ENCODE measurements at places on chromosomes 2 and 18.
A peak's percentile ranks its signal among the peaks of the same experiment; 100 is the strongest.

GRCh38 chr2:3430740-3431490, 51.4 kb downstream of the TRAPPC12 start:
- no peak overlapping the region for H3K4me3 ChIP-seq
- no peak overlapping the region for H3K27ac ChIP-seq
- DNase-seq, result no peak

GRCh38 chr2:219698748-219699439, 71.5 kb downstream of the SLC4A3 start:
- H3K27ac ChIP-seq, result no peak overlapping the region
- H3K4me1 ChIP-seq, result no peaks in the 10 kb centered on the region
- H3K36me3 ChIP-seq, result no peaks in the 10 kb centered on the region

- H3K27me3 ChIP-seq, result no peaks in the 10 kb centered on the region
- no peak overlapping the region for H3K27ac ChIP-seq
- H3K4me1 ChIP-seq, result peaks cover 10% of the 10 kb centered on the region
- H3K4me3 ChIP-seq, result no peak overlapping the region
- no peak for DNase-seq
Measured at GRCh38 chr2:206804326-206804725, 38.9 kb downstream of the FASTKD2 start.

GRCh38 chr2:55618275-55619055, 1.0 kb upstream of the PPP4R3B start:
- H3K27me3 ChIP-seq, result no peaks in the 10 kb centered on the region
- no peak overlapping the region for H3K4me3 ChIP-seq

- no peak for DNase-seq
- no peak overlapping the region for H3K27ac ChIP-seq
- H3K4me3 ChIP-seq, result no peak overlapping the region
- H3K4me1 ChIP-seq, result no peaks in the 10 kb centered on the region
- H3K36me3 ChIP-seq, result no peaks in the 10 kb centered on the region
- H3K27me3 ChIP-seq, result peaks cover 8% of the 10 kb centered on the region
Measured at GRCh38 chr18:50051288-50051687, 143.7 kb downstream of the MYO5B start.

GRCh38 chr2:62404913-62405312, 101.1 kb downstream of the TMEM17 start:
- peaks cover 4% of the 10 kb centered on the region for H3K27me3 ChIP-seq
- H3K36me3 ChIP-seq, result no peaks in the 10 kb centered on the region
- no peak for DNase-seq
- no peak overlapping the region for H3K4me3 ChIP-seq
- H3K4me1 ChIP-seq, result no peaks in the 10 kb centered on the region

DNA sequence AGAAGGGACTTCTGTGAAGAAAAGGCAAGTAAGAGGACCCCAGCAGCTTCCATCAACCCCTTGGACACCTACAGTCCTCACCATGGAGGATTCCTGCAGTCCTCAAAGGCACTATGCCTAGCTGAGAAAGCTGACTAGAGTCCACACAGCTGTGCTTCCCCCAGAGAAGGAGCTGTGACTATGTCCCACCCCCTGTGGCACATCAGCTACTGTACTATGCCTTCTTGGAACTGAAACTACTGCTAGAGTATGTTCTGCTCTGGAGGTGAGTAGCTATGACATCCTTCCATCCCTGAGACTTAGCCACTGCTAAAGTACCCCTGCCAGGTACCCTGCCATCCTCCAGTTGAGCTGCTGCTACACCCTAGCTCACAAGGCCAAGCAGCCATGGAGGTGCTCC, 690.2 kb upstream of the CHAC2 start:
- no peaks in the 10 kb centered on the region for H3K36me3 ChIP-seq
- H3K4me3 ChIP-seq, result no peak overlapping the region
- no peak overlapping the region for H3K27ac ChIP-seq
- H3K27me3 ChIP-seq, result no peaks in the 10 kb centered on the region
- no peak for DNase-seq

DNA sequence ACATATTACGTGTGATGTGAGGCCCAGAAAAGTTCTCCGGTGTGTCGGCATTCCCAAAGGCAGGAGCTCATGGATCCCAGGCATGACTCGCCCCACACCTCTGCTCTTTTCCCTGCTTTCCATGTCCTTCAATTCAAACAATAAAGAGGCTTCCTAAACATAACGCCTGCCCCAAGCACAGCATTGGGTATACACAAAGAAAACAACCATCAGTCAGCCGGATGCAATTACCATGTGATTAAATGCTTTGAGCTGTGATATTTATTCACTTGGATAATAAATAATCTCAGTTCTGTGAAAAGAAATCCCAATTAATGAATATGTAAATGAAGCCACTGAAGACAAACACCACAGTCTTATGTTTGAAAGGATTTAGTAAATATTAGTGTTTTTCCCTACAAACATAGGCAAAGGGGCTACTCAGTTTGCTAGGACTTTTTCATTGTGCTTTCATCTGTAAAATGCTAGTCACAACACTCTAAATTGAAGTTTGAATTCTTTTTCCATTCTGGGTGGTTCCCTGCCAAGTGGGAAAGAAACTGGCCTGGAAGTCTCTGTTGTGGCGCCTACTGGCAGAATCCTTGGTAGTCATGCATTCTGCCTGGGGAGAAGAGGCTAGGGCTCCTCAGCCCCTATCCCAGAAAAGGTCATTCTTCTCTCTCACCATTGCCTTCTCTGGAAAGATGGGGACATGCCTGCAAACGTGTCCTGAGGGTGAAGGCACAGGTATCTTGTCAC, 144.7 kb downstream of the COL6A3 start:
- no peak overlapping the region for H3K27ac ChIP-seq
- H3K4me1 ChIP-seq, result no peaks in the 10 kb centered on the region
- no peak overlapping the region for H3K4me3 ChIP-seq
- H3K36me3 ChIP-seq, result no peaks in the 10 kb centered on the region

DNA sequence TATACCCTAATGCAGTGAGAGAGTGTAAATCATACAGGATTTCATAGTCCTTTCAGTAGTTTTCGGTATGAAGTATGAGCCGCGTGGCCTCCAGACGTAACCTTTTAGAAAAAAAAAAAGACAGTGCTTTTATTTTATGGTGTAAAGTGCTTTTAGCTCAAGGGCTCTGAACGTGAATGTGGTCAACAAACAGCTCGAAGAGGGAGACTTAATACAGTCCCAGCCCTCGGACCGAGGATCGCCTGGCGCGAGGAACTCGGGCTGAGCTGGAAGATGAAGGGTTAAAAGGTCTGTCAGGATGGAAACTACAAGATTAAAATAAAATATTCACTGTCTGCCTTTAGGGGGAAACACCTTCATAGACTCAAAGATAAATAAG, 4.0 kb upstream of the BCL11A start:
- H3K27ac ChIP-seq, result no peak overlapping the region
- H3K4me1 ChIP-seq, result peaks cover 36% of the 10 kb centered on the region
- peaks cover 87% of the 10 kb centered on the region for H3K27me3 ChIP-seq
- H3K4me3 ChIP-seq, result no peak overlapping the region
- no peaks in the 10 kb centered on the region for H3K36me3 ChIP-seq
- no peak for DNase-seq

GRCh38 chr2:67880291-67880761, 182.5 kb downstream of the C1D start:
- H3K27me3 ChIP-seq, result no peaks in the 10 kb centered on the region
- H3K36me3 ChIP-seq, result no peaks in the 10 kb centered on the region
- DNase-seq, result no peak
- no peak overlapping the region for H3K4me3 ChIP-seq
- no peaks in the 10 kb centered on the region for H3K4me1 ChIP-seq

GRCh38 chr2:238021327-238021726, 39.5 kb upstream of the SCLY start:
- H3K4me3 ChIP-seq, result no peak overlapping the region
- H3K27ac ChIP-seq, result no peak overlapping the region
- no peaks in the 10 kb centered on the region for H3K27me3 ChIP-seq
- DNase-seq, result no peak
- H3K36me3 ChIP-seq, result peaks cover 40% of the 10 kb centered on the region

DNA sequence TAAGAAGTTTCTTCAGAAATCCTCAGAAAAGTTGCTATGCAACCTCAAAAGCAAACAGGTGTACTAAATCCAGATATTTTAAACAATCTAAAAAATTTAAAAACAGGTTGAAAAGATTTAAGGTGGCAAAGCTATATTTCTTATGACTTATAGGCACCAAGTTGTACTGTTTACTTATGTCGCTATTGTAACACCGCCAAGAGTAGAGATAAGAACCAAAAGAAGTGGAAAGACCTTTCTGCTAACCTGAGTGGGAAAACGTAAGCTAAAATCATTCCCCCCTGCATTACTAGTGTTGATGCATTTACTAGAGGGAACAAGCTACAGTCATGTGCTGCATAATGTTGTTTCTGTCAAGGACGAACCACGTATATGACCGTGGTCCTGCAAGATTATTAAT, 83.1 kb downstream of the TRIP12 start:
- no peaks in the 10 kb centered on the region for H3K27me3 ChIP-seq
- H3K36me3 ChIP-seq, result peaks cover 39% of the 10 kb centered on the region
- DNase-seq, result no peak
- H3K27ac ChIP-seq, result no peak overlapping the region

- H3K27ac ChIP-seq, result no peak overlapping the region
- no peaks in the 10 kb centered on the region for H3K36me3 ChIP-seq
- H3K27me3 ChIP-seq, result no peaks in the 10 kb centered on the region
- DNase-seq, result no peak
Measured at GRCh38 chr18:55996717-55997116, 408.7 kb upstream of the TCF4 start.

DNA sequence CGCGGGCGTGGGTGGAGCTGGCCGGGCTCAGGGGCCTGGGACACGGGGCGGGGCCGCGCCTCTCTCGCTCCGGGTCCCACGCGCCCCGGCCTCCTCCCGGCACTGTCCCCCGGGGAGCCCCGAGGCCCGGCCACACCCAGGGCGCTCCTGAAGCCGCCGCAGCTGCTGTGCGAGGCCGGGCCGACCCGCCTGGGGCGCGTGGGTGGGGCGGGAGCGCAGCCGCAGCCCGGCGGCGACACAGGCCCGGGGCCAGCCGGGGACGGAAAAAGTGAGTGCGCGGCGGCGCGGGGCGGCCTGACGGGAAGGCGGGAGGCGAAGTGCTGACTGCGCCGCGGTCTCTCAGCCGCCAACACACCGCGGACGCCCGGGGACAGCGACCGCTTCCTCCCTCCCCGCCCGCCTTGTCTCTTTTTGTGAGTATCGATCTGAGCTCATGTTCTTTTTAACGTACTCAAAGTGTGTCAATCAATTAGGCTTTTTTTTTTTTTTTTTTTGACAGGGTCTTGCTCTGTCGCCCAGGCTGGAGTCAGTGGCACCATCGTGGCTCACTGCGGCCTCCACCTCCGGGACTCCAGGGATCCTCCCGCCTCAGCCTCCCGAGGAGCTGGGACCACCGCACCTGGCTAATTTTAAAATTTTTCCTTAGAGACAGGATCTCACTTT, 14.5 kb downstream of the PDCD1 start:
- DNase-seq, result peak; percentile 79
- H3K27me3 ChIP-seq, result peaks cover 64% of the 10 kb centered on the region
- no peaks in the 10 kb centered on the region for H3K36me3 ChIP-seq
- peak overlapping the region; percentile 55 for H3K4me3 ChIP-seq

GRCh38 chr2:112723547-112723940, 2.7 kb downstream of the NT5DC4 start:
- H3K4me3 ChIP-seq, result no peak overlapping the region
- no peaks in the 10 kb centered on the region for H3K36me3 ChIP-seq
- no peak overlapping the region for H3K27ac ChIP-seq

- H3K4me1 ChIP-seq, result peaks cover 56% of the 10 kb centered on the region
- peak overlapping the region; percentile 57 for H3K4me3 ChIP-seq
- peaks cover 16% of the 10 kb centered on the region for H3K36me3 ChIP-seq
- H3K27ac ChIP-seq, result peak overlapping the region; percentile 87
Measured at GRCh38 chr18:79516441-79516931, 120.8 kb downstream of the NFATC1 start.

DNA sequence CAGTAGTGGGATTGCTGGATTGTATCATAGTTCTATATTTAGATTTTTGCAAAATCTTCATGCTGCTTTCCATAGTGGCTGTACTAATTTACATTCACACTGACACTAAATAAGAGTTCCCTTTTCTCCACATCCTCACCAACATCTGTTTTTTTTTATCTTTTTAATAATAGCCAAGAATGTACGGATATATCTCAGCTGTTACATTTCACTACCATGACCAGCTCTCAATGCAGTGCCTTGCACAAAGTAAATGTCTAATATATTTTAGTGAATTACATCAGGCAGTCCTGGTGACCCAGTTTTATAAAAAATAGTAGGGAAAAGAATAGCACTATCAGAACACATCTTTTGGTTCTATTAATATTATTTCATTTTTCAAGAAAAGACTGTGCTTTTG, 161.8 kb downstream of the LNPK start:
- H3K27ac ChIP-seq, result no peak overlapping the region
- DNase-seq, result no peak
- no peak overlapping the region for H3K4me3 ChIP-seq
- H3K27me3 ChIP-seq, result no peaks in the 10 kb centered on the region

- H3K27me3 ChIP-seq, result no peaks in the 10 kb centered on the region
- DNase-seq, result no peak
- H3K36me3 ChIP-seq, result no peaks in the 10 kb centered on the region
- no peak overlapping the region for H3K27ac ChIP-seq
- H3K4me3 ChIP-seq, result no peak overlapping the region
Measured at GRCh38 chr2:142682528-142682927, 194.9 kb upstream of the KYNU start.

DNA sequence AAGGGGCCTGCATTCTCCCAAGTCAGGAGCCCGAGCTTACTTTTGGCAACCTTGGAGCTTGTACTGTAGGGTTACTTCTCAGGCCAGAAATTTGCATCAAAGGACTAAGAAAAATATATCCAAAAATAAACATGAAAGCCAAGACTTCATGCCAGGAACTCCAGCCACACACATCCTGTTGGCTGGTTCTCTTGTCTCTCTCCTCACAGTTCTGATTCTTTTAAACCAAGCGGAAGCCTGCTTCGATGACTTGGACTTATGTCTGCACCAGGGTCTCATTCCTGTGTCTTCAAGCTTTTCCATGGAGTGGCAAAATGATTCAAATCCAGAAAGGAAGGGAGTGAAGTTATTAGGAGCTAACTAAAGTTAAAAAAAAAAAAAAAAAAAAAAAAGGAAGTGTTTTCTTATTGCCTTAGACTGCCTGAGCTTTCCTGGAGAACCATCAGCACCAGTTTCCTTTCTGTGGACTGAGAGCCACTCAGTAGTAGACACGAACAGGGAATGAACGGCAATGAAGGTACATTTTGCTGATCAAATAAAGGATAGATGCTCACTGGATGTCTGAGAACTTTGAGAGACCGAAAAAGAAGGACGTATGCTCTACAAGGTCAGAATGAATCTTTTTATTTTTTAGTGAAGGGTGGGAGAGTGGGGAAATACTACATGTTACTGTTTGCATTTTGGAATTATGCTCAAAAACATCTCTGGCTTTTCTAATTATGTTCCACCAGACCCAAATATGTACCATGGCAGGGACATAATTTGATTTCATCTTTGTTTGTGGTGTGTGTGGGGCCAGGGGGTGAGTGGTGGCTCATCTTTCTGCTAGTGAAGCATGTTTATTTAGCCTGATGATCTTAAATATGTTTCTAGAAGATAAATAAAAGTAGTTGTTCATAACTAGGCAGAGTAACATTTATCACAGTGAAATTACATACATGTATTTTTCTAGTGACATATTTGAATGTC, 86.0 kb downstream of the RAPGEF4 start:
- no peaks in the 10 kb centered on the region for H3K36me3 ChIP-seq
- H3K27me3 ChIP-seq, result peaks cover 15% of the 10 kb centered on the region
- no peak for DNase-seq
- H3K4me3 ChIP-seq, result no peak overlapping the region
- H3K4me1 ChIP-seq, result no peaks in the 10 kb centered on the region

All from activated naive CD4-positive, alpha-beta T cell treated with anti-CD3 and anti-CD28 coated beads, Interleukin-2, amount 10 ng/mL, durations not matched to agents 7 days and 5 days (primary cell).